ENCODE measurements at places on chromosomes 4 and X.

DNA sequence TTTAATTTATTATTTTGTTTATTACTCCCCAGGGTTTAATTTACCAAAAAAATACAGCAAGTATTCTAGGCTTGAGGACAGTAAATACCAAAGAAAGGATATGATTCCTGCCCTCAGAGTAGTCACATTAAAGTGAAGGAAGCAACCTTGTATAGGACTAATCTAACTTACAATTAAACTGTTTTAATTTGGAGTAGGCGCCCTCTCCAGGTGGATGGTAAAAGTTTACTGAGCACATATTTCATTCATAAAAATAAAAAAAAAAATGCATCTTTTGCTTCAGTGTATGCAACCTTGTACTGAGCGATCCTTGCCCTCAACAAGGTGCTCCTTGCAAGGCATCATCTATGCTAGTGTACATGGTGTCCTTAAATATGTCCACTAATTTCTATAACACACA lies 72.0 kb upstream of the MAGEB16 start:
- no peak for DNase-seq

DNA sequence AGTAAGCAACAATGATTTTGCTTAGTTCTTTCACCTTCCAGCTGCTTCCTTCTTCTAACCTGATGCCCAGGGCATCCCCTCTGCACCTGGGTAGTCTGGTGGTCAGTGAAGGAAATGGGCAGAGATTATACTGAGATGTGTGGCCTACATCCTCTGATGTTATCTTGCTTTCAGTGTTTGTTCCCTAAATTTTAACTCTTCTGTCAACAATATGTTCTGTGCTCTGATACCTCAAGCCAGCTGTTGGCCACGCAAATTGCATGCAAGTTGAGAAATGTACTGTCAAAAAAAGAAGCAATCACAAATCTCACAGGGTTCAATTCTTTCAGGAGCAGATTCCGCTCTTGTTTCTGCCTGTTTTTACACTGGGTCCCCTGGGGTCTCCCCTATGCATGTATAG lies 73.8 kb downstream of the FBXW7 start:
- DNase-seq = no peak

DNA sequence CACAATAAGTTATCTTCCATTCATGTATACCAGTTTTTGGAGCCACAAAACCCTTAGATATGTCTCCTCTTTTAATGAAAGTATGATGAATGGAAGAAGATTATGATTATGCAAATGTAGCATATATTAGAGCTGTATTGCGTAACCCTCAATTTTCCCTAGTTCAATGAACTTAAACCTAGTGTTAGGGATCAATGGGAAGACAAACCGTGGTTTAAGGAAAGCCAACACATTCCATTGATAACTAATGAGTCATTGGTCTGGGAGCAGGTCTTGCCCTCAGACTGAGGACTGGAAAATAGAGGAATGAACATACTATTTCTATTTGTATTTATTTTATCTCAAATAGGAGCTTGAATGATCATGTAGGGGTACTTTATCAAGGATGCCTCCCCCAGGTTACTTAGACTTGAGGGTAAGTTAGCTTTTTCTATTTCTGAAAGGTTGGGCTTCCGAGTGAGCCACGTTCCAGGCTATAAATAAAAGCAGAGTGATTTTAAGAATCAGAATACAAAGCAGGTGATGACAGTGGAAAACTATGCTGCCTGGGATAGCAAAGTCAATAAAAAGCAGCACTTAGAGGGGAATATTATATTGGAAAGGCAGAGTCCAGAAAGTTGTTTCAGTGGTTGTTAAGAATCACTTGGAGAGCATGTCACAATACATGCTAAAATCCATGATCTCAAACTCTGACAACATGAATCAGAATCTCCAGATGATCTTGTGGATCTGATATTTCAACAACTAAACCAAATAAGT lies 356.0 kb downstream of the ADAM29 start:
- no peak for DNase-seq

GRCh38 chrX:111387470-111388070 lies 24.4 kb downstream of the DCX start:
- no peak for DNase-seq

- no peak for DNase-seq
Measured at GRCh38 chr4:20672262-20672661, 28.0 kb upstream of the PACRGL start.

DNA sequence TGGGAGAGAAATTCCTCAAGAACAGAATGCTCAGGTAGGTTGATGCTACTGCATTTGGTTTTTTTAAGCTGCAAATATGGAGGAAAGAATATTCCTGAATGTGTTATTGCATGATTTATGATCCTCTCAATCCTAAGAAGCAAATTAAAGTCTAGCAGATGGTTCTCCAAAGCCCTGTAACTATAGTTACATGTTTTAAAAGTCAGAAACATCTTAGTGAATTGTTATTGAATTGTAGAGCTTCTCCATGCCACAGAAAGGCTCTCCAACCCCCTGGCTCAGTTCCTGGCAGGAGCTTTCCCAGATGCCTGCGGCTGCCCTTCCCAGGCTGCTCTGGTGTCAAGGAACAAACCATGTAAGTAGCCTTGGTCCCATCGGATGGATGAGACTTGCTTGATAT lies 227.8 kb upstream of the GATB start:
- no peak for DNase-seq

DNA sequence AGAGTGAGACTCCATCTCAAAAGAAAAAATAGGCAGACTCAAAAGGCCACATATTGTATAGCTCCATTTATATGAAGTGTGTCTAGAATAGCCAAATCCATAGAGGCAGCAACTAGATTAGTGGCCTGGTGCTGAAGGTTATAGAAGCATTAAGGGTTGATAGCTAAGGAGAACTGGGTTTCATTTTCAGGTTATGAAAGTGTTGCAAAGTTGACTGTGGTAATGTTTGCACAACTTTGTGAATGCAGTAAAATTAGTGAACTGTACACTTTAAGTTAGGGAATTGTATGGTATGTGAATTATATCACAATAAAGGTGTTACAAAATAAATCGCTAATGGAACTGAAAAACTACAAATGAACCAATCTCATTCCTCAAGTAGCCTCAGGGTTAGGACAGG lies 28.3 kb downstream of the TXLNG start:
- DNase-seq = no peak

DNA sequence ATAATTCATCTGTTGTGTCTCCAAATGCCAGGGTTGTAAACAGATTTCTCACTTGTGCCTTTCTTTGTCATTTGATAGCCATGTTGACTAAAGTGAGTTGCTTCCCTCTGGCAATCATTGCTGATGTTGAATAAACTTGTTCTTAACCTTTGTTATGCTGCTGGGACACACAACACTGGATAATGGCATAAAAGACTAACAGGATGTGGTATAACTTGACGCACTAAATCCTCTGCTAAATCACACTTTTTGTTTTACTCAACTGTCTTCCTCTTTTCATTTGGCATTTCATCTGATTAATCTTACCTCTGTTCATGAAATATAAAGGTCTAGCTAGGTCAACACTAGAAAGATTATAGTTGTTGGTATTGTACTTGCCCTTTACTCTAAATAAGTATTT lies 17.6 kb upstream of the CXCL5 start:
- no peak for DNase-seq

DNA sequence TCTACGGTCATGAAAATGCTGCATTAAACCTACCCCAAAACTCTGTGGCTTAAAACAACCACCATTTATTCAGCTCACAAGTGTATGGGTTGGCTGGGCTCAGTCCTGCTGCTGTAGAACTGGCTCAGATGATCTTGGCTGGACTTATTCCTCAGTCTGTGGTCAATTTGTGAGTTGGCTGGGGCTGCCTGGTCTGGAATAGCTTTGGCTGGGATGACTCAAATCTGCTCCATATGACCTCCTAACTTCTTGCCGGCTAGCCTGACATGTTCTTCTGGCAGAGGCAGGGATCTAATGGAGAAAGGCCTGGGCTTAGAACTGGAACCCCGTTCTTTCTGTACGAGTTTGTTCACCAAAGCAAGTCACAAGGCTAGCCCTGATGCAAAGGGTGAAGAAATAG lies 71.7 kb downstream of the CFAP299 start:
- DNase-seq = no peak

DNA sequence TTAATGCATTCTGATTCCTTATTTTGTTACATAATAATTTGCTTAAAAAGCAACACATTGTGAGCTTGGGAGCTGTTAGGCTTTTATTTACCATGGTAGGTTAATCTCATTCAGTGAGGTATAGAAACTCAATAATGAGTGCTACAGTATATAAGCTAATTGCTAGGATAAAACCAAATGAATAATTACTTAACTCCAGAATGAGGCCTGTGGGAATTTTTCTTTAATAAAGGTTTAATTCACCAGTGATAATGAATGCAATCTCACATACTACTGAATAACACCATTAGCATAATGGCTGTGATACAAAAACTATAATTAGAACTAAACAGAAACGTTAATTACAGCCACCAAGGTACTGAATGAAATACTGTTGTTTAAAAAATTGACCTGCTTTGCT lies 326.3 kb downstream of the IQCM start:
- no peak for DNase-seq

GRCh38 chr4:134955059-134955458 lies 753.5 kb upstream of the PABPC4L start:
- DNase-seq = no peak

GRCh38 chrX:44568196-44568595 lies 25.5 kb upstream of the FUNDC1 start:
- no peak for DNase-seq

GRCh38 chrX:155767051-155767875 lies 113.9 kb upstream of the VAMP7 start:
- no peak for DNase-seq

DNA sequence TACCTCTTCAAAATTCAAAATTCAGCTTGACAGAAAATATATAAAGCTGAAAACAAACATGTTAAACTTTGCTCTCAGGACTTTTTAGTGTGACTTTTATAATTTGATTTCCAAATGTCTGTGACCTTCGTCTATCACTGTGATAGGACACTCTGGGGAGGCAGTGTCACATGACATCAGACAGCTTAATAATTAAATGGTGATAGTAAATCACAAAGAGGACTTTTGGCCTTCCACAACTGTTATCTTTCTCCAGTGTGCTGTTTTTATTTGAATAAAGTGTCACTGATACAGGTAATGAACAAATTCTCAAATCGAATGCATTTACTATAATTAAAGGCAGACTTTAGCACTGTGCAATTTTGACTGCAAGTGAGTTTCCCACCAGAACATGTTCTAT lies 83.1 kb downstream of the MID1 start:
- no peak for DNase-seq

- DNase-seq = no peak
Measured at GRCh38 chr4:142776026-142776425, 70.1 kb downstream of the INPP4B start.

DNA sequence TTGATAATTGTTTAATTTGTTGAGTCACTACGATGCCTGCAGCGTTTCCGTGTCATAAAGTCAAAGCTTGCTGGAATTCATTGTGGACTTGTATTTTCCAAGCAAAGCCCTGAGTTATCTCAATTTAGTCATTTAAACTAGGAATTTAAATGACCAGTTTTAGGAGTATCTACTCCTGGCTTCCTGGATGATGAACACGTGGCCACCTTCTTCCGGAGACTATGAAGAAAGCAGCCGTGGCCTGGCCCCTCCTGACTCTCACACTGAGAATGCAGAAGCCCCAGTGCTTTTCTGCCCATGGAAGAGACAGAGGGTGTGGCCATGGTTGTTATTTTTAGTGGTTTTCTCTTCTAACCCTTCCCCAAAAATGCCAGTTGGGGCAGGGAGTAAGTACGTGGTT lies 250.7 kb upstream of the GATB start:
- no peak for DNase-seq

GRCh38 chr4:141676087-141676670 lies 39.8 kb downstream of the IL15 start:
- DNase-seq = no peak

DNA sequence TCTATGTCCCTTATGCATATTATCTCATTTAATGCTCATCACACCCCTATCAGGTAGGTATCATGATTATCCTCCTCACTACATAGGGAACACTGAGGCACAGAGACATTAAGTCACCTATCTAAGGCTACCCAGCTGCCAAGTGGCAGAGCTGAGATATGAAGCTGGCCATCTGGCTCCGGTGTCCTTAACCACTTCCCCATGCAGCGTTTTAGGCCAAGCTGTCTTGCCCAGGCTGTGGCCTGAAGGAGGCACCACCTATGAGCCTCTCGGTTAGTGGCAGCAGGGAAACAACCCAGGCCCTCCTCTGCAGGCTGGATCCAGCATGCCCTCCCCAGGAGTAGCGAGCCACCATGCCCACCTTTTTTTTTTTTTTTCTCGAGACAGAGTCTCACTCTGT lies 16.3 kb downstream of the PJA1 start:
- no peak for DNase-seq

DNA sequence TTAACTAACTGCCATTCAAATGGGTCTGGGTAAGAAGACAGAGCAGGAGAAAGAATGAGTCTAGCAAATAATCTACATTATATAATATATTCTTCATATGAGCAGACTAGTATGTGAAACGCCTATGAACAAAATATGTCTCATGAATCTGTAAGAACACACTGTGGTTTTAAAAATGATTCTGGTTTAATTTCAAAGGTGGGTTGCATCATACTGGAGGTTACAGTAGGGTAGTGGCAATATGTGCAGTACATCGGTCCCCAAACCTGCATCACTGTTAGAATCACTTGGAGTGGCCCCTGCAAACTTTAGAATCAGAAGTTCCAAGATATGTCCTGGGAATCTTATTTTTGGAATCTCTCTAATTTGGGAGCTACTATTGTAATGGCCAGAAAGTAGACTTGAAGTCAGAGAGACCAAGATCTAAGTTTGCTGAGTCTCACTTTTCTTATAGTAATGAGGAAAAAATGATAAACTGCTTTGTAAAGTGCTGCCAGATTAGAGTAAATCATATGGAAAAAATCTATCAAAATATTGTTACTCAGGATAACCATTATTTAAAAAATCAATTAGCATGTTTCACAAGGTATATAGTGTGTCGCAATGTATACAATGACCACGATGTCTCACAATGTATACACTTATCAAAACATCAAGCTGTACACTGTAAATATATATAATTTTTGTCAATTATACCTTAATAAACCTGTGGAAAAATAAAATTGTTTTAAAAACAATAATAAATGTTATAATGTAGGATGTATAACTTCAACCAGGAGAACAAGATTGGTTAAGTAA lies 37.9 kb upstream of the ARSJ start:
- no peak for DNase-seq

DNA sequence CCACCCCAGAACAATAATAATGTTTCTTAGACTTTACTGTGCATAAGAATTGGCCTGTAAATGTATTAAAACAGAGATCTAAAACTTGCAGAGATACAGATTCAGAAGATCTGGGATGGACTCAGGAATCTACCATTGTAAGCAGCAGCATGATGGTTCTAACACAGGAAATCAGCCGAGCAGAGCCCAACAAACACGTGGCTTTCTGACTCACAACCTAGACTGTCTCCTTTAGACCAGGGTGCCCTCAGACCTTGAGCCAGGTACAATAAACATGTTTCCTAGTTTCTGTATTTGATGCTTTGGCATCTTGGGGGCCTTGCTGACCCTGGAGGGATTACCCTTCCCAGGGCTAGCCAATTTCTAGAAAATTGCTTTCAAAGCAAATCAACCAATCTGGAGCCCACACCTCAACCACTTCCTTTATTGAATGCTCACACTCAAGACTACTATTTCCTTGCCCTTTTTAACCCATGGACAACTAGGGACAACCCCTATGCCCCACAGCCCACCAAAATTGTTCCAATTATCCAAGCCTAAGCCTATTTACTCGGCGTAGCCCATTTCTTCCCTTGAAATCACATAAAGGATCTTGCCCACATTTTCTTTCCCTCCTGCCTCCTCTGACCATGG lies 80.5 kb downstream of the TBC1D9 start:
- DNase-seq = no peak
